Stimulated activated CD8-positive, alpha-beta memory T cell treated with anti-CD3 and anti-CD28 coated beads, Interleukin-15, amount 100 ng/mL, for 4 hours (primary cell): ENCODE measurements at places on chromosomes 3 and 15.

DNA sequence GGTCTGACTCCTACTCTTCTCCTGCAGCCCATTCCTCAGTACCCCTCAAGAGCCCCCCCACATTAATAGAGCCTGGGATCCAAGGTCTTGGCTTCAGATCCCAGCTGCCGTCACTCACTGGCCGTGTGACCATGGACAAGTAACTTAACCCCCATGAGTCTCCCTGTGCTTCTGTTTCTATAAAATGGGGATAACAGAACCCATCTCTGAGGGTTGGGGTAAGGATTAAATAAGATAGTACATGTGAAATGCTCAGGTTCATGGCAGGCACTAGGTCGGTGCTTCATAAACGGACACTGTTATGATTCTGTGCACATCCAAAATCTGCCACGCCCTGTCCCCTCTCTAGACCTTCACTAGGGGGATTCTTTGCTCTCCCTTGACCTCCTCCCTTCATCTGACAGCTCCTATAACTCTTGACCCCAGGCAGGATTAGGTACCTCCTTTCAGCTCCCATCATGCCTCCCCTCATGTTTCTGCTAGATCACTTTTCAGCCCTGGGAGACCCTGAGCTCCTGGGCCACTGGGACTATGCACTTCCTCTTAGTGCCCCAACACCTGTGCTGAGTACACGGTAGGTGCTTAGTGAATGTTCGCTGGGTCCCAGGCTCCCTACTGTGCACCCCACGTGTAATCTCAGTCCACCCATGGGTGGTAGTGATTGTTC is 1.5 kb downstream of the CAND2 start:
- DNase-seq: no peak

DNA sequence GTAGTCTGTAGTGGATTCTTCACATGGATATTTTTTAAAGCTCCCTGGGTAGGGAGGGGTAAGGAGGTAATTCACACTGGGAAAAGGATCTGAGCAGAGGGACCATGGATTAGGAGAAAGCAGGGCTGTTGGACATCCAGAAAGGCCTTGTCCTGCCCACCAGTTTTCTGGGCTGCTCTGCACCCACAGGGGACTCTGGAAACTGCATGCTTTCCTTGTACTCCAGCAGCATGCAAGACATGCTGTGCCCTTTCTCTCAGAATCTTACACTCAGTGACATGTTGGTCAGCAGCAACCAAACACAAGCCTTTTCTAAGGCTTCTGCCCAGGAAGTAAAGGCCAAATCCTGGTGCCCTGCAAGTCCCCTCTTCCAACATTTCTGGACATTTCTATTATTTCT is 2.5 kb upstream of the FBN1 start:
- DNase-seq: no peak

GRCh38 chr15:70327328-70327855 is 229.7 kb upstream of the TLE3 start:
- DNase-seq: no peak

DNA sequence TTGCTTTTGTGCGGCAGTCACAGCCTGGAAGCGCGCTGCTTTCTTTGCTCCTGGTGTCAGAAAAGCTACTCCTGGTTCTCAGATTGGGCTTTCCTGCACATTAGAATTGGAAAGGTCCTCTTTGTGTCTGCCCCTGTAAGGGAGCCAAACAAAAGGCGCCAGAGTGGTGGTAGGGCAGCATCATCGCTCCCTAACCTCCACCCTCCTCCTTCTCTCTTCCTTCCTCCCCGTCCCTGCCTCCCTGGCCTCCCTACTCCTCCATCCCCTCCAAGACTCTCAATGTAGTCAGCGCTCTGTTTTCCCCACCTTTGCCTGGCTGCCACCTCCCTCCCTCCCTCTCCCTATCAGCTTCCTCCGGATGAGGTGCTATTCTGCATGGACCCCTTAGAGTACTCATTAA is 65.3 kb downstream of the SH3GL3 start:
- no peak for DNase-seq

DNA sequence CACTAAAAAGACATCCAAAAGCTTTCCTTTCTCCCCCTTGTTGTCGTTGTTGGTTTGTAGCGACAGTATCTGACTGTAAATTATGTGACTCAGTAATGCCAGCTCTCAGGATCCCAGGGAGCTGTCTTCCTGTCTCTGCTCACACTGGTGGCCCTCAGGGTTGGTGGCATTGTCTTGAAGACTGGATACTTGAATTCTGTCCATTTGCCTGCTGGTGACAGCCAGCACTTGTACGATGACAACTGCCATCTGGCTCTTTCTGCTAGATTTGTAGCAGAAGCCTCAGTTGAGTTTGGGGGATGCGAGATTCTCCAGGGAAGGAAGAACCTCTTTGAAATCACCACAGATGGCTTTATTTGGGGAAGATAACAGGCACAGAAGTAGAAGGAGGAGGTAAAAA is 120.8 kb downstream of the ARPP21 start:
- no peak for DNase-seq

DNA sequence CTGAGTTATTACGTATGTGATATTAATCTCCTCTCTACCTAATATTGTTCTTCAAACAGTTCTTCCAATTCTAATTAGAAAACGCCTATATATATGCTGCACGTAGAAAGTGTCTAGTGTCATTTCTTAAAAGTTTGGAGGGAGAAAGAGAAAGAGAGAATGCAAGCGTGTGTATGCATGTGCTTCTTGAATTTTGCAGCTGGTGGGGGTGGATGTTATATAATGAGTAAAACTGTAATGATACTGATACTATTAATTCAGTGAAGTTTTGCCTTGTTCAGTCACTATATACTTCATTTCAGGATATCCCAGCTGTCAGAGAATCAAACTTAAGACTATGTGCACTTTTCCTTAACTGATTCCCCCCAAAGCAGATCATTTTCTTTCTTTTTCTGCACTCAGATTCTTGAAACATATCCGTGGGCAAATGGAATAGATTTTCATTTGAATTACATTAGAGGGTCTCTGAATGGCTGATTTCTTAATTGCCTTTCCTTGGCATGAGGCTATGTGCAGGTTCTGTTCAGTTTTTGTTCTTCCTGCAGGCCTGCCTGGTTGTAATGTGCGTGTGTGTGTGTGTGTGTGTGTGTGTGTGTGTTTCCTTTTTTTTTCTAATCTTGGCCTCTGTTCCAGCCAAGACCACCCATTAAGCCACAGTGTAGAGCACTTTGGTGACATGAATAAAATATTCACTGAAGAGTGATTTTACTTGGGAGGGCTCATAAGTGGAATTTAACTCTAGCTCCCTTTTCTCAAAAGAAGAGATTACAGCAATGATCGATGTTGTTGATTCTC is 617.5 kb downstream of the RBMS3 start:
- DNase-seq: no peak

DNA sequence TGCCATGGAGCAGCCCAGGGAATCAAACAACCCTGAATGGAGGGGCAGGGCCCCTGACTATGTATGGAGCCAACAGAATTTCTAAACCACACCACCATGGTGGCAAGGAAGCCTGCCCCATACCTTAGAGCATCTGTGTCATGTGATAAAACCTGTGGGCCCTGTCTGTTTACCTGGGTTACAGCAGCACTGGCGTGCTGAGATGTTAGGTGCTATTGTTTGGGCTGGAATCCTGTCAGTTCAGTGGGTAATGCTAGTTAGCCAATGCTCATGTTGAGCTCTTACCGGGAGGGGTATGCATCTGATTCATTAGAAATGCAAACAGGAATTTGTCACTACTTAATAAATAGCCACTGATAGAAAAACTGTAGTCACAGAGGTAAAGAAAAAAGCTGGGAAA is 63.5 kb upstream of the ETV5 start:
- DNase-seq: no peak

DNA sequence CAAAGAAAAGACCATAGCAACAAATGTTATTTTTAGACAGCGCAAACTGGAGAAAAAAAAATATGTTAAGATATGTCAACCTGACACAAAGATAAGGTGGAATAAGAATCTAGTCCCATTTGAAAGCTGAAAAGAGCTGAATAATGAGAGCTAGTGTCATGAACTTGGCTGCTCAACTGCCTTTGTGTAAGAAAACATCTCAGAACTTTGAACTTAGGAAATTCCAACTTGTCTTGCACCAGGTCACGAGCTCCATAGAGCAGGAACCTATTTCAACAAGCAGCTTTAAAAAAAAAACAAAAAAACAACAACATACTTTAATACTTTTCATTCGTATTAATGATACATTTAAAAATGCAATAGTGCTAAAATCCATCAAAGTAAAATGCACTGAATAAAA is 79.5 kb downstream of the ZNF280D start:
- no peak for DNase-seq

- DNase-seq: no peak
Measured at GRCh38 chr15:30033763-30034162, 49.0 kb upstream of the GOLGA8J start.

DNA sequence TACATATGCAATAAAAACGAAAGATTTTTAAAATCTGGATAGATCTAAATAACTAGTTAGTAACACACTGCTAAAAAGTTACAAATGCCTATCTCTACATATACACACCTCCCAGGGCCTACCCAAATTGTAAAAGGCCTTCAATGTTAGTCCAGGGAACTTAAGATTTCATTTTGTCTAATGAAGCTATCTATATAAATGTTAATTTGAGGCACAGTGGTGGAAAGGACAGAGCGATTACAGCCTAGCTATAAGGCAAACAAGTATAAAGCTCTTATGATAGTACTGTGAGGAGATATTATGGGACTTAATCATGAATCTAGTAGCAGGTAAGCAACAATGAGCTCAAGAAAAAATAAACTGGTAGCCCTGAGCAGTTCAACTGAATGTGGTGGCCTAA is 101.7 kb downstream of the STAG1 start:
- DNase-seq: no peak

GRCh38 chr15:67225336-67225735 is 29.1 kb downstream of the AAGAB start:
- no peak for DNase-seq
